Stimulated activated CD4-positive, alpha-beta T cell treated with anti-CD3 and anti-CD28 coated beads, Interleukin-4, amount 100 ng/mL, for 24 hours (primary cell): ENCODE measurements at places on chromosomes 5 and 9.

- no peak for DNase-seq
Measured at GRCh38 chr9:93904649-93905472, 50.3 kb downstream of the BARX1 start.

DNA sequence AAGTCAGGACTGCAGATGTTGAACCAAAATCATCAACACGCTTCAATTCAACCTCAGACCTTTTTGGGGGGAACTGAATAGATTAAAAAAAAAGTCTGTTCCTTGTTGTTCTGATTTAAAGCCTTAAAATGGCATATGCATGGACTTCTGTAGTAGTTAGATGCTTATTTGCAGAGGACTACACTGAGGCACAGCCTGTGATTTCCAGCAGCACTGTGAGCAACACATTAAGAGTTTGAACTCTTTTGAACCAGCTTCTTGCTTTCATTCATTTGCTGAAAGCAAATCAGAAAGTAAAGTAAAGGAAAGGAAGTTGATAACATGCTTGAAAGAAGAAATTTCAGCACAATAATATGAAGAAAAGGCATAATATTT, 60.7 kb upstream of the DMAC1 start:
- no peak for DNase-seq

DNA sequence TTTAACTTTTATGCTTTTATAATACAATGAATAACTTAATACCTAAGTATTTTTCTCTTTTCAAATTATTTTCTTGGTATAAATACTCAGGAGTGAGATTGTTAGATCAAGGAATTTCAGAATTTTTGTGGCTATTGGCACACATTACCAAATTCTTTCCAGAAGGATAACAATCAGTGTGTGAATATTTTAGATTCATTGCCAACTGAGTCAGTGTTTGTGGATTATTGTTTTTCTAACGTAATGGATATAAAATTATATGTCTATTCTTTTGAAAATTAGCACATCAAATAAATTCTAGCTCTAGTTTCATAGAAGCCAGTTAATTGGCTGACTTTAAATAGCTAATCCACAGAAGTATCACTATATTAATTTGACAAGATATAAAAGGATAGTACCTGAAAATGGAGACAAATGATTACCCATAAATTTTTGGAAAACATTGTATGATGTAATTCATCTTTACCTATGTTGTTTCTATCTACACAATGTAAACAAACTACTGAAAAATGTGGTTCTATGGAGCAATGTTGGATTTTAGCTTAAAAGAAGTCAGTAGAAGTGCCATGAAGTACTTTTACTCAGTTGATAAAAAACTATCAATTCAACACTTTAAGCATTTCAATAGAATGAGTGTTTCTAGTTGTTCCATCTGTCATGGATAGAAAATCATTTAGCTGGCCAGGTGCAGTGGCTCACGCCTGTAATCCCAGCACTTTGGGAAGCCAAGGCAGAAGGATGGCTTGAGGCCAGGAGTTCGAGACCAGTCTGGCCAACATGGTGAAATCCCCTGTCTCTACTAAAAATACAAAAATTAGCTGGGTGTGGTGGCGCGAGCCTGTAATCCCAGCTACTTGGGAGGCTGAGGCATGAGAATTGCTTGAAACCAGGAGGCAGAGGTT, 185.1 kb downstream of the ADAMTSL1 start:
- no peak for DNase-seq

GRCh38 chr9:122474561-122474960, 3.2 kb downstream of the OR1J1 start:
- DNase-seq = no peak

DNA sequence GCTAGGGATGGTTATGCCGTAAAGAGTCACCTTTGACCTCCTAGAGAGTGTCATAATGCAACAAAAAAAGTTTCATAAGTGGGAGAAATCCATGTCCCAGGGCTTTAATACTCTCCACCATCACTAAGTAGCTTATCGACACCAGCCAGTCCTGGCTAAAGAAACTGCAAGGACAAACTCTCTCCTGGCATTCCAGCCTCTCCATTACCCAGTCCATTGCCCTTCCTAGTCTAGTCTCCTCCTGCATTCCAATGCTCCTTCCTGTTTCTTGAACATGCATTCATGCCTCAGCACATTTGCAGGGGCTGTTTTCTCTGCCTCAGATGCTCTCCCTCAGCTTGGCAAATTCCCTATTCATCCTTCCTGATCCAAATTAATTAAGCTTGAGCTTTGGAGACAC, 364.1 kb downstream of the BRINP1 start:
- no peak for DNase-seq

DNA sequence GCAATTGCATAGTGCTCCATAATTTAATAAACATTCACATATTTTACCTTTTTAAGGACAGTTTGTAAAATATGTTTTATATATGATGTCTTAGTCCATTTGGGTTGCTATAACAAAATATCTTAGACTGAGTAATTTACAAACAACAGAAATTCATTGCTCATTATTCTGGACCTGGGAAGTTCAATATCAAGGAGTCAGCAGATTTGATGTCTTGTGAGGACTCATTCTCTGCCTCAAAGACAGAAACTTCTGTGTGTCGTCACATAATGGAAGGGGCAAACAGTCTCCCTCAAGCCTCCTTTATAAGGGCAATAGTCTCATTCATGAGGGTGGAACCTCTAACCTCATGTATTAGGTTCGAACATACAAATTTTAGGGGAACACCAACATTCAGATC, 455.9 kb downstream of the TAF11L14 start:
- DNase-seq = no peak

DNA sequence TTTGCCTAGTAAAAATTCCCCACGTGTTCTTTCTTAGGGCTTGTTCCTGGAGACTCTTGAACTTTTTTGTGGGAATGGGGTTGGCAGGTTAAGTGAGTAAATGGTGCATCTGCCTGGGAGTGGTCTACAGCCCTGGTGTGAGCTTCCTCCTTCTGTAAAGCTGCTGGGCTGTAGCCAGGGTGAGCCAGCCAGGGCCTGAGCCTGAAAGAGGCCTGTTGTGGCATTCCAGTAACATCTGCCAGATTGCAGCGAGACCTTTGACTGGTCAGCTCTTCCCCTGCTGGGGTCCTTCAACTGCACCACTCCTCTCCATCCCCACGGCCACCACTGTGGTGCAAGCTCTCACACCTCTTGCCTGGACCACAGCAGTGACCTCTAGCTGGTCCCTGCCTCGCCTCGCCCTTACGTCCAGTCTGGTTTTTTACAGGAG, 47.5 kb downstream of the SLC22A5 start:
- DNase-seq = no peak

DNA sequence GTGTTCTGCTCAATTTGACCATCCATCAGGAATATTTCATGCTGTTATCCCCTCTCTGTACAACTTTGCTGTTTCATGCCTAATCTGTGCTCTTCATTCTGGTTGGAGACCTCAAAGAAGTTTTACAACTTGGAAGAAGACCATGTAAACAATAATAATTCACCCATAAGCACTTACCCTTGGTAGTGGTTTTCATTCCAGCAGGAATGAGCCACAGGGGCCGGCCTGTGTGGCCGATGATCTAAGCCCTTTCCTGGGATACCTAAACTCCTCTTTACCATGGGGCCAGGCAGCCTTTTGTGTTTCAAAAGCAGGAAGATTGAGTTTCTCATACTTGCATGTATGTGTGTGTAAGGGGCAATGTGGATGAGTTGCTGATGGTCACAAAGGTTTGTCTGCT, 165.0 kb downstream of the FGF1 start:
- no peak for DNase-seq
